G401 (cell line): ENCODE measurements at places on chromosomes 1 and 21.

GRCh38 chr1:157090196-157090647 lies 9.4 kb downstream of the ETV3L start:
- DNase-seq: peak; percentile 83

- no peak for DNase-seq
These were observed 148.6 kb downstream of the NCAM2 start for GRCh38 chr21:21146587-21147373.

- DNase-seq: no peak
These were observed 20.0 kb upstream of the SYT6 start for GRCh38 chr1:114173680-114174079.

DNA sequence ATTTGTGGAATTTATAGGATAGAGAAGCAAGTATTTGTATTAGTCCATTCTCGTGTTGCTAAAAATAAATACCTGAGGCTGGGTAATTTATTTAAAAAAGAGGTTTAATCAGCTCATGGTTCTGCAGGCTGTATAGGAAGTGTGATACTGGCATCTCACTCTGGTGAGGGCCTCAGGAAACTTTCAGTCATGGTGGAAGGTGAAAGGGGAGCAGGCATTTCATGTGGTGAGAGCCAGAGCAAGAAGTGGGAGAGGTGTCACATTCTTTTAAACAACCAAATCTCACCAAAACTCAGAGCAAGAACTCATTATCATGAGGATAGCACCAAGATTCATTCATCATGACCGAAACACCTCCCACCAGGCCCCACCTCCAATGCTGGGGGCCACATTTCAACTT lies 18.1 kb downstream of the SDCCAG8 start:
- DNase-seq: no peak

DNA sequence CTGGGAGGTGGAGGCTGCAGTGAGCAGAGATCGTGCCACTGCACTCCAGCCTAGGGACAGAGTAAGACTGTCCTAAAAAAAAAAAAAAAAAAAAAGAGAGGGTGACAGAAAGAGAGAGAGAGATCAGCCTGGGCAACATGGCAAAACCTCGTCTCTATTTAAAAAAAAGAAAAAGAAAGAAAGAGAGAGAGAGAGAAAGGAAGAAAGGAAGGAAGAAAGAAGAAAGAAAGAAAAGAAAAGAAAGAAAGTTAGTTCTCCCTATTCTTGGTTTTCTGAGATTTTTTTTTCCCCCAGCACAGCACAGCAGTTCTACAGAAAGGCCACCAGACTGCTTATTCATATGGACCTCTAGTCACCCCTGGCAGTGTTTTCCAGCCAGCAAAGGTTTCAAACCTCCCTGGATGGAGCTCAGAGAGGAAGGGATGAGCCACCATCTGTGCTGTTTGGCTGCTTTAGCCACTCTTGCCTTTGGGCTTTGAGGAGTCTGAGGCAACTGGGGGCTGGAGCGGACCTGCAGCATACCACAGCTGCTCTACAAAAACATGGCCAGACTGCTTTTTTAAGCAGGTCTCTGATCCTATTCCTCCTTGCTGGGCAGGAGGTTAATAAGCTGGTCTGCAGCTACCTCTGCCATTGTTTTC lies 10.6 kb downstream of the S100A6 start:
- peak; percentile 92 for DNase-seq

- DNase-seq: no peak
These were observed 30.2 kb downstream of the LAMB3 start for GRCh38 chr1:209621741-209622655.

DNA sequence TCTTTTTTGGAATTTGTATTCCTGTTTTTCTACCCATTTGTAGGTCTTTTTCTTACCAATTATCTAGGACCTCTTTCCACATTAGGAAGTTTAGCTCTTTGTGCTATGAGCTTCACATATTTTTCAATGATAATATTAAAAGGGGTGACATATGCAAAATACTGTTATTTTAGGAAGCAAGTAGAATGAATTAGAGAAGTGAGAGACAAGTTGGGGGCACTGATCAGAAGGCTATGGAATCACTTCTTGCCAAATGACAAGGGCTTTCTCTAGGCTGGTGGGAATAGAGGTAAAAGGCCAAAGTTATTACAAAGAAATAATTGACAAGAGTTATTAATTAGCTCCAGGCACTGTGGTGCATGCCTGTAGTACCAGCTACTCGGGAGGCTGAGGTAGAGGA lies 4.3 kb upstream of the BCAR3 start:
- DNase-seq: no peak

GRCh38 chr1:159008744-159009188 lies 941 bp upstream of the IFI16 start:
- no peak for DNase-seq

- DNase-seq: no peak
These were observed 151.8 kb downstream of the TENT5C start for GRCh38 chr1:117757668-117758067.

DNA sequence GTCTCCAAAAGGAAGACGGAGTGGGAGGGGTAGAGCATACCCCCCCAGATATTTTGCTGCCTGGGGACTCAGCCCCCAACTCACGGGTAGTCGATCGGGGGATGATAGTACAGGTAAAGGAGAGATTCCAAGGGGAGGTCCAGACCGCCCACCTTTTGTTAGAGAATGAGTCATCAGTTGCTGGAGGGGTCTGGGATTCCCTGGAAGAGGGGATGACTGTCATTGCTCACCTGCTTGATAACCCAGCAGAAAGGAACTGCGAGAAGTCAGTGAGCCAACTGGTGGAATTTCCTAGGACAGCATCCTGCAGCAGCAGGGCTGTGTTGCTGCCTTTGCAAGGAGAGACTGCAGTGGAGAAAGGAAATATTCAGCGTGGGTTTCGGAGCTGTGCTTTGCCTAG lies 64.4 kb downstream of the MACF1 start:
- DNase-seq: peak; percentile 77

DNA sequence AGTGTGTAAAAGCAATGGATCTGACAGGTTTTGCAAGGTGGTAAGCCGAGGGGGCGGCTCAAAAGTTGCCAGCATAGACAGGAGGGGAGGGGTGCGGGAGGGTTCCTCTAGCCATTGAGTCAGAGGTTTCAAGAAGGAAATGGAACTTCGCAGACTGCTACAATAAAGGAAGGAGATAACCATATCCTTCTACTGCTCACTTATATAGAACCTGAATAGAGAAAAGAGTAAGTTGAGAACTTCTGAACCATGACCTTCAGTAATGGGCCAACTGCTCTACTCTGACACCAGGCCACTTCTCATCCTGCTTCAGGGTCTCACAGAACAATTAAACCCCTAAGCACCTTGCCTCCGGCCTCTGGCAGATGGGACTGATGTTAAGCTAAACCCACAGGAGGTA lies 26.3 kb upstream of the BCAR3 start:
- DNase-seq: no peak

DNA sequence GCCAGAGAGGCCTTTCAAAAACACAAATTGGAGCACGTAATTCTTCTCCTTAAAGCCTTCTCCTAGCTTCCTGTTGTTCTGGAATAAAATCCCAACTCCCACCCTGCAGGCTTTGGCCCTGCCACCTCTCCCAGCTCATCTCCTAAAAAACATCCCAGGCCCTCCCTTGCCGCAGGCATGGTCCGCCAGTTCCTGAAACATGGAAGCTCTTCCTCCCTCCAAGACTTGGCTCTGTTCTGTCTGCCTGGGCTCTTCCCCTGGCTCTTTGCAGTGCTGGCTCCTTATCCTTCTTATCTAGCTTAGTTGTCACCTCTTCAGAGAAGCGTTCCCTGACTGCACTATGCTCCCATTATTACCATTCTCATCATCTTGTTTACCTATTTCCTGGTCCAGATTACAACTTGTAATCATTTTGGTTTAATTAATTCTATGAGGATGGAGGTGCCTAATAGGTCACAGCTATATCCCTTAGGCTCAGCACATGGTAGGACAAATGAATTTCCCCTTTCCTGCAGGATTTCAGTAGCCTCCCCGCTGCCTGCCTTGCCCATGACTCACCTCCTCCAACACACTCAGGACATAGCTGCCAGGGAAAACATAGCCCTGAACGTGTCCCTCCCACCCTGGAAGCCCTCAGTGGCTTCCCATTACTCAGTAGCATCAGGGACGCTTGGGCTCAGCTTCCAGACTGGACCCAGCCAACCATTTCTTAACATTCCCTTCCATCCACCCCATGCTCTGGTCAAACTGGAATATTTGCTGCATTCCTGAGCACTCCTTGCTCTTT lies 15.7 kb upstream of the IGSF21 start:
- DNase-seq: no peak

DNA sequence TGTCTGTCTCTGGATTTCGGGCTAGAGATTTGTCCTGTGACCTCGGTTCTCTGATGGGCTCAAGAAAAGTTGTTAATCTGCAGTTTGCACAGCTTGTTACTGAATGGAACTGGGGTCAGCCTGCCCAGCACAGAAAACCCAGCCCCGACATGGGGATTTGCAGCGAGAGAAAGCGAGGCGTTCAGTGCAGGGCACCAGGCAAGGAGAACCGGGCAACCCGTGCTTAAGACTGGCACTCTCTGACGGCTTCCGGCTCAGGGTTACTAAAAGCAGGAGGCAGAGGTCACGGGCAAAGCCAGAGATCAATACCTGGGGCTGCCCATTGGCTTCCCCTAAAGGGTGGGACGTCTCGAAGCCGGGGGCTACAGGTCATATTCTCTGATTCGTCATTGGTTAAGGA lies 29.9 kb upstream of the COL6A1 start:
- DNase-seq: no peak

DNA sequence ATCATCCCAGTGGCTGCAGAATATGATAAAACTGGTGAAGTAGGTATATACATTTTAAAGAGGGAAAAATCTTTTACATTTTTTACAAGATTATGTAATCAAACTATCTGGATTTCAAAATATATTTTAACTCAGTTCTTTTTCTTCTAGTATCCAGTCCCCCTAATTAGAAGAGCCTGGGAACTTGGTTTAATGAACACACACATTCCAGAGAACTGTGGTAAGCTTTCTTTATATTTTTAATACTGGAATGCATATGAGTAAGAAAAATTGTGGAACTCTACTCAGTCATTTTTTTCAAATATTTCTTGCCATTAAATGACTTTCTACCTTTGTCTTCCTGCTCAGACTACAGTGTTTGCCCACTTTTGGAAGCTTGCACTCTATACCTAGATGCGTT lies 8.2 kb downstream of the ACADM start:
- DNase-seq: no peak

DNA sequence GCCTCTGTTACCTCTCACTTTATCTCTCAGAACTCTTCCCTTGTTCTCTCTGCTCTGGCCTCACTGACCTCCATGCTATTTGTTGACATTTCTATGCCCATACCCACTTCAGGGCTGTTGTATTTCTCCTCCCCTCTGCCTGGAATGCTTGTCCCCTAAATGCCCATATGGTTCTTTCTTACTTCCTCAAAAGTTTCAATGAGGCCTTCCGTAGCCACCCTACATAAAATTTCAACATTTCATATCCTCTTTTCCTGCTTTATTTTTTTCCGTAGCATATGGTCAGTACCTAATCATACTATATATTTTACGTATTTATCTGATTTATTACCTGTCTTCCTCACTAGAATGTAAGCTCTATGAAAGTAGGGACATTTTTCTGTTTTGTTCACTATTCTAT lies 47.1 kb upstream of the ZYG11A start:
- DNase-seq: no peak

- DNase-seq: no peak
These were observed 463 bp upstream of the PRRC2C start for GRCh38 chr1:171484760-171485374.

- no peak for DNase-seq
These were observed 246.4 kb upstream of the LRRC7 start for GRCh38 chr1:69321311-69321710.

- DNase-seq: no peak
These were observed 138.0 kb downstream of the HS2ST1 start for GRCh38 chr1:87052400-87052799.

- peak; percentile 84 for DNase-seq
These were observed 144.5 kb downstream of the PBX1 start for GRCh38 chr1:164703463-164703862.

GRCh38 chr1:110065841-110066240 lies 4.6 kb downstream of the ALX3 start:
- DNase-seq: no peak

GRCh38 chr1:118948351-118948750 lies 39.8 kb downstream of the TBX15 start:
- no peak for DNase-seq

GRCh38 chr1:216422821-216423520 lies at the start of gene USH2A:
Gene USH2A (minus strand): TSS chr1:216423448. CDS start chr1:216422336, 1,112 bp downstream.
- DNase-seq: no peak

DNA sequence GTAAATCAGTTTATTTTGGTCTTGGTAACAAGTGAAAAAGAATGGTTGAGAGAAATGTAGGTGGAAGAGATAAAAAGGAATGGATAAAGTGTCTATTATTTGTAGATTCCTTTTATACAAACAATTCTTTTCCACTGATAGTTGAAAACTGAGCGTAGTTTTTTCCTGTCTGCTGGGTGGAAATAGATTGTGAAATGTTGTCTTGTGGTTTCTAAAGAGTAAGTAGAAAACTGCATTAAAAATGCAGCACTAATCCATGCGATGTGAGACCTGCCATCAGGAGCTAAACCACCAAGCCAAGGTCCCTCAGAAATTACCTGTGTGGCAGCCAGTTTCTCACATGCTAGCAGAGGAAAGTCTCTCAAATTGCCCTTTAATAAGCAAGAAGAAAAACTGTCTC lies 103.2 kb upstream of the SLC44A3 start:
- DNase-seq: no peak

- DNase-seq: no peak
These were observed 8.7 kb upstream of the MYOC start for GRCh38 chr1:171661076-171661650.

- DNase-seq: peak; percentile 54
These were observed 149.6 kb upstream of the C1orf87 start for GRCh38 chr1:60223158-60223557.

DNA sequence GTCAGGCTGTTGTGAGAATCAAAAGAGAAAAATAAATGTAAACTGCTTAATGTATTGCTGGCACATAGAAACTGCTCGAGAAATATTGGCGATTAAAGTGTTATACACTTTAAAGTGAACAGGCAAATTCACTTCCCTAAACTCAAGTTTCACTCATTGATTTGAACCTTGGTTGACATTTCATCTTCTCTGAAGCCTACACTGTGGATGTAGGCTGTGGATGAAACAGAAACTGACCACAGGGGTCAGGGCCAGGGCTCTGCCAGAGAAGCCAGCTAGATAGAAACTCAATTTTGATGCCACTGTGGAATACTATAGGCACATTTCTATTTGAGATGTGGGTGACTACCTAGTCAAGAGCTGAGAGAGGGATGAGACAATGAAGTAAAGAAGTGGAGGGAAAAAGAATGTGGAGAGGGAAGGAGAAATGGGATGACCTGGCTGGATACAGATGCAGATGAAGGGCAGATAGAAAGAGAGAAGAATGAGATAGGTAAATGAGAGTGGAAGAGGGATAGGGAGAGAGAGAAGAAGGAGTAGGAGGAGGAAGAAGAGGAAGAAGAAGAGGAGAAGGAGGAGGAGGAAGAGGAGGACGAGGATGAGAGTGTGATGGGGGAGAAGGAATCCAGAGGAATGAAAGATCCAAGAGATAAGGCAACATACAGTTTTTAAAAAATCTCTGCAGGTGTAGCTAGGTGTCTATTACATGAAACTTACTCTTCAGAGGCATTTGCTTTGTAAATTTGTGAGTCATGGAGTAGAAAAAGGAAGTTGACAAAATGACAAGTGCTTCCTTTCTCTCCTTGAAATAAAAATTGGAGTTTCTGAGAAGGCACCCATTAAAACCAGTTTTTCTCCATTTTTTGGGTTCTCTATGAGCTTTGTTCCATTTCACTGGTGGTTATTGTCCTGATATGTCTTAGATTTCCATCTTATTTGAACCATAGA lies 17.4 kb upstream of the CD1D start:
- DNase-seq: no peak
